ENCODE measurements at places on chromosomes 7 and 10.

DNA sequence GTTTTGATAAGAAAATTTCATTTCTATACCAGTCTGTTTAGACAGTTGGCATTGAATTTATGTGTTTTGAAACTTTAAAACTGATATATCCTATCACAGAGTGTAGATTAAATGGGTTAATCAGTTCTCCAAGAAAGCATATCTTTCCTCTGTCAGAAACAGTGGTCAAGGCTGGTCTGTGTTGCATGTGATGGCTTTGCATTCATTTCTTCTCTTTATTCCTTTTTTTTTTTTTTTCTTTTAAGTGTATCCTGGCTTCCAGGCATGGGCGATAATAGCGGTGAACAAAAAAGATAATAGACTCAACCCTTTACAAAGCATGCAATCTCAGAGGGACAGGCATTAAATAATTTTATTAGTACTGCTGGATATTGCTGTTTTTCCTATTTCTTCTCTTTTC is 136.6 kb downstream of the LRRC4 start:
- no peak for DNase-seq

DNA sequence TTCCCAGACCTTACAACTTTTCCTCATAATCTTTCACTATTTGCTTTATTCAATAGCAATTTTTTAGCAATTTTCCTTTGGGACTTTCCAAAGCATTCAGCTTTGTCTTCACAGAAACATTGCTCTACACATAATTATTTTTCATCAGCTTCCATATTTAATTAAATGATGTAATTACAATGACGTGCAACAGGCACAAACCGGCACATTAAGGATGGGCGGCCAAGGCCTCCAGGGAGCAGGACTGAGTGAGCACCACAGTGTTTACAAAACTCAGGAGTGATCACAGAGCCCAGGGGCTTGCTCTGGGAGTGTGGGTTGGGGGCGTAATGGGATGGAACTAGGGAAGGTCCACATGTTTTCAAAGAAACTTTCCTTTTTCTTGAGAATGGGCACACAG is 69.8 kb downstream of the MAD1L1 start:
- no peak for DNase-seq

- DNase-seq, result no peak
These were observed 344.5 kb downstream of the RPS24 start for GRCh38 chr10:78378192-78378591.

DNA sequence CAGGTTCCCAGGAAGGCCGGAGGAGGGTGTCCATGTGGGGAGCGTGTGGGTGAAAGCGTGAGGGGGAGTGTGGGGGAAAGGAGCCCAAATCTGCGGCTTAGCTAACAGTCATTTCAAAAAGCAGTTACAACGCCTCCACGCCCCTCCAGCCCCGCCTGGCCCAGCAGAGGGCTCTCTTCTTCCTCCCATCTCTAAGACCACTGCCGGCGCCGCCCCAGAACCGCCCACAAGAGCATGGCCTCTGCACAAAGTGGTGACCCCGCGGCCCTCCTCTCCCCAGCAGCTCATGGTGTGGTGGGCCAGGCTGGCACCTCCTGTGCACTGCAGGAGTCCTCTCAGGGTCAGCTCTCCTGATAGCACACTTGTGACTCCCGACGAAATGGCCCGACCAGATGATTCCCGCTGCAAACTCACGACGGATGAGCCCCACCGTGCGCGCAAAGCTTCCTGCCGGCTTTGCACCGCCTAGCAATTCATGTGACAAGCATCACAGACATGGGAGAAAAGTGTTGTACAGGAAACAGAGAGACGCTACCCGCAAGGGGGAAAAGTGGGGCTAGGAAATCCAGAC is 12.4 kb upstream of the HUS1 start:
- peak; percentile 23 for DNase-seq
